ENCODE measurements at places on chromosomes 12 and 14.

- DNase-seq: no peak
Measured at GRCh38 chr14:37168721-37169120, 3.7 kb downstream of the SLC25A21 start.

GRCh38 chr12:93778306-93778705, 101.1 kb downstream of the CRADD start:
- DNase-seq: no peak

DNA sequence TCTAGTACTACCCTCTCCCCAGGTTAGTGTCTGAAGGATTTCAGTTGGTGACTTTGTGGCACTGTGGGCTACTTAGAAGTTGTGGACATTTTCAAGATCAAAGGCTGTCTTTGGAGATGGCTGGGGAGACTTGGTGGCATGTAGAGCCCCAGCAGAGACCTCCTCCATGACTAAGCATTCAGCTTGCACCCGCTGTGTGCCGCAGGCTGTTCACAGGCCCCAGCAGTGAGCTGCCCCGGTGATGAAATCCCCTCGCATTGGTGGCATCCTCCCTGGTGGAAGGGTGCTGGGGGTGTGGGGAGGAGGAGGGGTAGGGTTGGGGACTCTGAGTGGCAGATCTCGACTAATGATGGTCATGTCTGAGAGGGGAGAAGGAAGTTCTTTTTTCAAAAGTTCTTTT, 173.9 kb downstream of the TSPAN9 start:
- no peak for DNase-seq

- DNase-seq: no peak
Measured at GRCh38 chr14:40122968-40123648, 690.9 kb upstream of the FBXO33 start.

- no peak for DNase-seq
Measured at GRCh38 chr14:68239988-68240771, 420.6 kb downstream of the RAD51B start.

GRCh38 chr14:35247777-35248475, 44.3 kb upstream of the PSMA6 start:
- DNase-seq: no peak
